ENCODE measurements at places on chromosomes 4 and X. TPM values are rescaled to one million over a fixed set of nuclear protein-coding genes. Genes with fewer than 3 reads are reported as not detected.

Gene VGLL1
- not detected for total RNA-seq

DNA sequence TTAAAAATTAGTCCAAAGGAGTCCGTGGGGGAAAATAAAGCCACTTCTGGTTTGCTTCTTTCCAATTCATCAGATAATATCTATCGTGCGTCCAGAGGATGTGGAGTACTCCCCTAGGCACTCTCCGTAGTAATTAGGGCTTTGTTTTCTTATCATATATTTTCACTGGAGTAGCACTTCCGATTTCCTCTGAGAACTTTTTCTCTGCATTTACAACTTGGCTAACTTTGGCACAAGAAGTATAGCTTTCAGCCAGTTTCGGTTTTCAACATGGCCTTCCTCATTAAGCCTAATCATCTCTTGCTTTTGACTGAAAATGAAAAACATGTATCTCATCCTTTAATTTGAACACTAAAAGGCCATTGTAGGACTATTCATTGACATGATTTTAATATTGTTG lies 80.5 kb downstream of the CASP3 start:
- DNase-seq, result no peak

- no peak for DNase-seq
These were observed 233.5 kb downstream of the SCFD2 start for GRCh38 chr4:53132132-53132891.

- DNase-seq, result no peak
These were observed 143.2 kb downstream of the SH3KBP1 start for GRCh38 chrX:19744231-19744630.

- no peak for DNase-seq
These were observed 32.5 kb downstream of the FRMPD4 start for GRCh38 chrX:12170755-12171154.

DNA sequence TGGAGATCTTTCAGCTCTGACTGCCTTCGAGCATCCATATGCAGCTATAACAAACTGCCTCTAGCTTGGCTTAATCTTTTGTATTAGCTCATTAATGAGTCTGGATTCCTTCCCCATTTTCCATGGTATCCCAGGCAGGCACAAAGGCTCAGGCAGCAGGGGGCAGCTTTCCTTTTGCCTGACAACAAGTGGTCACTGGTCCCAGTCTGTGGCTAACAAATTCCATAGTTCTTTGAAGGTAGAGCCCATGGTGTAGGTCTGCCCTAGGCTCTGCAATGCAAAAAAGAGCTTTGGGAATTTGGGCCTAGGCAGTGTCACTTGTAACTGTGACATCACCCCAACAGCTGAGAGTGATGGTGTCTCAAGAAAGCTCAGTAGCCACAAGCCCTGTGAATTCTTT lies 234.4 kb upstream of the GPC4 start:
- DNase-seq, result no peak

Gene GPR50
- not detected for total RNA-seq

- DNase-seq, result peak; percentile 72
These were observed 4.8 kb downstream of the SLC49A3 start for GRCh38 chr4:683982-684622.

Gene SPIN2A
- total RNA-seq, result not detected

Gene TEX13D
- not detected for total RNA-seq

- no peak for DNase-seq
These were observed 49.9 kb downstream of the PCDH7 start for GRCh38 chr4:30770049-30770549.

GRCh38 chr4:142405695-142406498 lies 440.2 kb downstream of the INPP4B start:
- DNase-seq, result no peak

DNA sequence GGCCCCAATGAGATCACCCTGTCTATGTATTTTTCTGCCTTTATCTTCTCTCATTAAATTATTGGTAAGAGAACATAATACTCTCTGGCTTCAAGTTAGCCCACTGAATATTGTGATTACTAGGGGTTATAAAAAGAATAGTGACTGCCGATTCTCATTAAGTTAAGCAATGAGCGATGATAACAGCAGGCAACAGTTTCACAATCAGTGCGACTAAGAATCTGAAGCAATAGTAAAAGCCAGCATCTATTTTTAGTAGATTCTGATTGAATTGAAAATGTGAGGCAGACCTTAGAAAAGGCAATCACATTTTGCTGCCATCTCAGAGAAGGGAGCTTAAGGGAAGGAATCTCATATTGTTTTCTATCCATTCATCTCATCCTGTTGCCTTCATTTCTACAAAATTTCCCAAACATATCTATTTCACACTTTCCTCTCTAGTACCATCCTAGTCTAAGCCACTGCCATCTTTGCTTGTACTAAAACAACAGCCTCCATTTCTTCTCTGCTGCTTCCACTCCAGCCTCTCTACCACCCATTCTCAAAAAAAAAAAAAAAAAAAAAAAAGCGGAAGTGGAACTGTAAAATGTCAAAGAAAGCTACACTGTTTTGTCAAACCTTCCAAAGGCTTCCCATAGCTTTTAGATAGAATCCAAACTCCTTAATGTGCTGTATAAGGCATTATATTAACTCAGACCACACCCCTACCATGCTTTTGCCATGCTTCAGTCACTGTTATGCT lies 17.4 kb downstream of the GABRA4 start:
- no peak for DNase-seq

Gene NPY2R
- not detected for total RNA-seq

GRCh38 chrX:130523460-130524394 lies 121.9 kb downstream of the RBMX2 start:
- DNase-seq, result no peak

Gene RAPGEF2
- 89.1 TPM for total RNA-seq

GRCh38 chrX:68511255-68511654 lies 12.4 kb downstream of the YIPF6 start:
- no peak for DNase-seq
